ENCODE measurements at places on chromosomes 12 and 14.

- DNase-seq, result no peak
These were observed 63.7 kb downstream of the BCL11B start for GRCh38 chr14:99208318-99208717.

GRCh38 chr12:122927756-122928403 lies 32.0 kb upstream of the VPS37B start:
- no peak for DNase-seq

DNA sequence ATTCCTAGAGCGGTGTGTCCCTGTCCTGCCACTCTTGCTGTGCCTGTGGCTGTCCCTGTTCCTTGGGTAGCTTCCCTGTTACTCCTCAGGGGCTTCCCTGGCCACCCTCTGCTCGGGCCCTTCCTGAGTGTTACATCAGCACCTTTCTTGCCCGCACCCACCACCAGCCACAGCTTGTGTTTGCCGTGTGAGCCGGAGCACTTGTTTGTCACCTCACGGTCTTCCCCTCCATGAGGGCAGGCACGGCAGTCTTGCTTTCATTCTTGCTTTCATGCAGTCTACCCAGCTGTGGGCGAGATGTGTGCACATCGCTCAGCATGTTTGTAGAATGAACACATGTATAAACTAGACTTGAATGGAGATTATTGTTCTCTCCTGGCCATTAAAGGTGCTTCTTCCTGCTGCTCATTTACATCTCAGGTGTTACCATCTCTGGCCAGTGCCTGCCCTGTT lies 42.0 kb downstream of the TRAF3 start:
- DNase-seq, result no peak

DNA sequence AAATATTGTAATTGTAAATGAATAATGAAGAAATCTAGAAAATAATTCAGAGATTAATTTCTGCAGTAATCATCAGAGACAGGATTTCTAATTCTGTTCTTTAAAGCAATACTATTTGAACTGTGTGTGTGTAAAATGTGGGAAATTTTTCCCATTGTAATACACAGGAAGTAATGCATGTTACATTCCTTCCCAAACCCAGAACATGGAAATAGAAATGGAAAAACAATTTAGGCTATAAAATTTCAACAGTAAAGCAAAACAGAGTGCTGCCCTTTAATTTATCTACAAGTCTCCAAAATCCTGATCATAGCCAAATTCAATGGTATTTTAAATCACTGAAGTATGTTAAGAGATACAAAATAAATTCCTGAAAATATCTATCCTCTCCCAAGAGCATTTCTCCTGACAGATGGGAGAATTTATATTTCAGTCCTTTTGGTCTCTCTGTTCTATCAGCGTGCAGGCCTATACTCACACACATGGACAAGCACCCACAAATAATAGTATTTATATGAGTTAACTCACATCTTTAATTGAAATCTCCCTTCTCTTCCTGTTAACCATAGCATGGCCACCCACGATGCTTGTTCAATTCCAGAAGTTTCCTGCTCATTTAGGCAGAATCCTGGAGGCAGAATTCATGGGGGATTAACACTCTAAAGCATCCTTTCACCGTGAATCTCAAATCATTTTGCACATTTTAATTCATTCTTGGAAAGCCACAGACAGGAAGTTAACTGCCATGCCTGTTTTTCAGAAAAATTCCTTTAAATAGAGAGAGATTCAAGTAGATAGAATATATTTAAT lies 1465.4 kb upstream of the FLRT2 start:
- DNase-seq, result no peak

Data from esophagus squamous epithelium (tissue), 5 donors.